ENCODE measurements at places on chromosomes 1 and 21.

GRCh38 chr1:234987415-234988154, 141.1 kb downstream of the TOMM20 start:
- peak; percentile 68 for DNase-seq

GRCh38 chr1:85495556-85495955, 30.6 kb upstream of the DDAH1 start:
- no peak for DNase-seq

- DNase-seq, result no peak
Measured at GRCh38 chr1:179794146-179794545, 51.1 kb downstream of the FAM163A start.

DNA sequence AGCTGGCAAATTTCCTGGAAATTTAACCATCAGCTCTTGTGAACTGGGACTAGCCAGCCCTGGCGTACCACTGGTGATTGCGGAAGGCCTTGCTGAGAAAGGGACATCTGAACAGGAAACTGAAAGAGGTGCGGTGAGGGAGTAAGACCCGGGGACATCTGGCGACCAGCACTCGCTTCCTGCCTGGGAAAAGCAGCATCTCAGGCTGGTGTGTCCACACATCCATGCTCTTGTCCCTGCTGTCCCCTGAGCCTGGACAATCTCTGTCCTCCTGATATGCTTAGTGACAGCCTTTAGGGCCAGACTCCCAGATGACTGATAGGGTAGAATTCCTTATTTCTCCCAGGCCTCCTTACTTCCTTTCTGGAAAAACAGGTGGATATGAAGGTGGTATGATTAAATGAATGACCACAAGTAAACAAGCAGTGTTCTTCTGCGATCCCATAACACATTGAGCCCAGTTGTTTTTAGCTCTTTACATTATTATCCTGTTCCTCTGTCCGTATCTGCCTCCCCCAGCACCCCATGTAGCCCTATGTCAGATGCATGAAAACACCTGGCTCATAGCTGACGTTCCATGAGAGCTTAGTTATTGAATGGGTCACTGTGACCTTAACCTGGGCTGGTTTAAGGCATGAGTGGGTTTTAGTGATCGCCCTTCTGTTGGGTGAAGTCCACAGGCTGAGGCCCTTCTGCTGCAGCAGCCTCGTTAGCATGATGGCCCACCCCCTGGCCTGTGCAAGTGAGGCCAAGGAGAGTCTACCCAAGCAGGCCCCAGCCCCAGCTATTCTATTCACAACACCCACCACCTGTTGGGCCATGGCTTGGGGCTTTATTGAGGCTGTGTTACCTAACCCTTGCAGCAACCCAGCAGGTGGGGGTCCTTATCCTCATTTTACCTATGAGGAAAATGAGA, 76.1 kb upstream of the GADD45A start:
- no peak for DNase-seq
